NCI-H2081 treated with DMSO at 0.1 percent for 48 hours (cell line): ENCODE measurements at places on chromosomes 13 and 19.

- DNase-seq = no peak
Measured at GRCh38 chr19:41426116-41426841, 895 bp downstream of the B3GNT8 start.

DNA sequence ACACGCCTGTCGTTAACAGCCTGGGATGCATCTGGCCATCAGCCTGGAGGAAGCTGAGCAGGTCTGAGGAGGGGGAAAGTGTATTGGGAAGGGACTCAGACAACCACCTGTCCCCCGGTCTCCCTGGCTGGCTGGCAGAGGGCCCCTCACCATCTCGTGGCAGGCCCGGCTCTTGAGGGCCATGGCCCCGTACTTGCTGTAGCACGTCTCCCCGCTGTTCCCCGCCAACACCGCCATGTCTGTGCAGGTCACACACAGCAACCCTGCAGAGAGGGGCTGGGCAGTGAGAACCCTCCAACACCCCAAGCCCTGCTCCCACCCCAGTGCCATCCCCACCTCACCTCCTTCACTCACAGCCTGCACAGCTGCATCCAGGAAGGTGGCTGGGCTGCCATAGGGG, 4.0 kb downstream of the TRMT1 start:
- no peak for DNase-seq

DNA sequence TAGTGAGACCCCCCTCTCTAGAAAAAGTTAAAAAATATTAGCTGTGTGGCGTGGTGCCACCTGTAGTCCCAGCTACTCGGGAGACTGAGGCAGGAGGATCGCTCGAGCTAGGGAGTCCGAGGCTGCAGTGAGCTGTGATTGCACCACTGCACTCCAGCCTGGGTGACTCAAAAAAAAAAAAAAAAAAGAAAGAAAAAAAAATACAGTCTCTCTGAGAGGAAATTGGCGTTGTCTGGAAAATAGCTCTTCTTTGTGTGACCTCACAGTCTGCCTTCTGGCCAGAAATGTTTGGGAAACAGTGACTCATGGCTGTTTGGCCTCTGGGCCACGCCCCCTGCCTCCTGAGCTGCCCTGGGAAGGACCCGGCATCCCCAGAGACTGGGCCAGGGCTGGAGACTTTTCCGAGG, 10.7 kb downstream of the MARCHF2 start:
- no peak for DNase-seq

DNA sequence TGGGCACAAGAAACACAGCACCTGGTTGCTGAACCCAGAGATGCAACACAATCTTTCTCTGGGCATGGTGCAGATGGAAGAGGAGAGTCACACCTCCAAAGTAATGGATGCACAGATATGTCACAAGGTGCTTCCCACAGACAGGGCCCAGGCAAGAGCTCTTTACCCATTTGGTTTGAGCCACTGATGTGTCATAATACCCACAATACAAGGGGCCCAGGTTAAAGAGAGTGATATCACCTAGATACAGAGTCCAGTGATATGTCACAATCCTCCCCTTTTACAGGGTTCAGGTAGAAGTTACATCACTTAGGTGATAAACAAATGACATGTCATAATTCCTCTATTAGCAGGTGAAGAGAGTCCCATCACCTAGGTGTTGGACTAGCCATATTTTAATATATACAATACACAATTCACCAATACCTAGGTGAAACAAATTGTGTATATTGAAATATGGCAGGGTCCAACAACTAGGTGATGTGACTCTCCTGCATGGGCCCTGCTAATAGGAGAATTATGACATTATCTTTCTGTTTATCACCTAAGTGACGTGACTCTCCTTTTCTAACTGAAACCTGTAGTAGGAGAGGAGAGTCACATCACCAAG, 5.6 kb upstream of the ZNF43 start:
- no peak for DNase-seq

- no peak for DNase-seq
Measured at GRCh38 chr13:74747186-74747955, 613.2 kb upstream of the KLF12 start.

GRCh38 chr13:59963827-59964226, 199.9 kb downstream of the DIAPH3 start:
- DNase-seq = no peak
